AG04449 (cell line): ENCODE measurements at places on chromosomes 1 and 21.
A peak's percentile ranks its signal among the peaks of the same experiment; 100 is the strongest.

DNA sequence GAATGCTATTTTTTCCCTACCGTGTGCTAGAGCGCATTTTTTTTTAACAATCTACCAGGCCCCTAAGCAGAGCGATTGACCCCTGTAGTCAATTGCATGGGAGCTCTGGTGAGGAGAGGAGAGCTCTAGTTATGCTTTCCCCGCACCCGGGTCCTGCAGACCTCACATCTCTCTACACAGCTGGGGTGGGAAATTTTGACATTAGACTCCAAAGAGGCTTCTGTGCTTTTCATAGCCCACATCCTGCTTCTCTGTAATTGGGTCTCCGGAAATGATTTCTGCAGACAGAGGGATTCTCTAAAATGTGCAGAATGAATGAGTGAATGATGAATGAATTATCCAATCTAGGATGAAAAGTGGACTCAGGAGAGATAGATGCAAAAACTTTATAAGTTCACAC lies 41.5 kb upstream of the DUSP10 start:
- DNase-seq, result no peak

- DNase-seq, result no peak
Measured at GRCh38 chr1:182484531-182485257, 34.7 kb downstream of the RGSL1 start.

DNA sequence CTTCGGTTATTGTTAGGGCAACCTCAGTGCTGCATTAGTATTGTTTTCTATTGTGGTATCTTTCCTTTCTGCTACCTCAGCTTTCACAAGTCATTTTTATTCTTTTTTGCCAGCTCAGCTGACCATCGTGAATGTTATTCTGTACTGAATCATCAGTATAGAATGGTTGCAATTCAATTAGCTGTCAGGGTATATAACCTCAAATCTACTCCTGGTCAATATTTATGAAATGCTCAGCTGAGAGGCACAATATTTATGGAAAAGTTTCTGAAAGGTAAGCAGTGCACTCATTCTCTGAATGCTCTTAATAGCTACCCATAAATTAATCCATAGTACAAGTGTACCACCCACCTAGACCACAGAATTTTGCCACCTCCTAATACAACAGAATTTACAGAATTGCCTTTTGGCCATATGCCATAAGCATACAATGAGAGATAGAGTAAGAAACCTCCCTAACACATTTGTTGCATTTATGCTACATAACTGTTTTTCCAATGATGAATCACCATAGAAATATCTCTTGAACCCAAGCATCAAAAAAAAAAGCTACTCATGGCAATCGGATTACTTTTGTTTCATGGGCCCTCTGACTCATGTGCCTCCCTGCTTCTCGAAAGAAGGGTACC lies 732.6 kb upstream of the CHRM3 start:
- peak; percentile 19 for DNase-seq

- DNase-seq, result no peak
Measured at GRCh38 chr1:155831279-155831976, 25.6 kb downstream of the GON4L start.

GRCh38 chr1:18200136-18200717 lies 92.6 kb downstream of the IGSF21 start:
- no peak for DNase-seq

DNA sequence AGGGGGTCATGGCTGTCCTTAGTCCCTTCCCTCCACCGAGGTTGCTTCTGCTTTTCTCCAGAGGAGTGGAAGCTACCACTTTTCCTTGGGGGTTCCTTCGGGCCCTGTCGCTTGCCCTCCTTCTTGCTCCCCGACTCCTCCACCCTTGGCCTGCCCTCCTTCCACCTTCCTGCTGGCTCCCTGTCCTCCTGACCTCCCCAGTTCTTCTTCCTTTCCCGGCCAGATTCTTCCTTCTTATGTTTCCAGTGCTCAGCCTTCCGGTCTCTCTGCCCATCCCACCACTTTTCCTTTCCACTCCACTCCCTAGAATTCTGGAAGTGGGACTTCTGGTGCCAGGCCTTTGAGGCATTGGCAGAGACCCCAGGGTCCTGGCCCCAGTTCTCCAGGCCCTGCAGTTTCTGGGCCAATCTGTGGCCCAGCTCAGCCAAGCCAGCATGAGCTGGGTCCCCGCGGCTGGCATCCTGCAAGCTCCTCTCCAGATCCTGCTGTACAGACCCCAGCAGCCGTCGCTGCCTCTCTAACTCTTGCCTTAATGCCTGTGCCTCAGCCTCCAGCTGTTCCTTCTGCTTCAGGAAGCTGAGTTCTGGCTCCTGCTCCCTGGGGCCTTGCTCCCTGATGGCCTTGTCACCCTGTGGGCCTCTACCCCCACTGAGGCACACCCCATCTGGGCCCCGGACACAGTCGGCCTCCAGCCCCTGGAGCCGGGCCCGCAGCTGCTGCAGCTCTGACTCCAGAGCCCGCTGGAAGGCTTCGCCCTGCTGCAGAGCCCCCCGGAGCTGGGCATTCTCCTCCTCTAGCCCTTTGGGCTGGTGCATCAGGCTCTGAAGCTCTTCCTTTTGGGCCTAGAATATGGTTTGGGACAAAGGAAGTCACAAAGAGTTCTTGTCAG lies 9.7 kb upstream of the PMVK start:
- no peak for DNase-seq

- no peak for DNase-seq
Measured at GRCh38 chr1:63073309-63074306, 248.8 kb upstream of the FOXD3 start.

DNA sequence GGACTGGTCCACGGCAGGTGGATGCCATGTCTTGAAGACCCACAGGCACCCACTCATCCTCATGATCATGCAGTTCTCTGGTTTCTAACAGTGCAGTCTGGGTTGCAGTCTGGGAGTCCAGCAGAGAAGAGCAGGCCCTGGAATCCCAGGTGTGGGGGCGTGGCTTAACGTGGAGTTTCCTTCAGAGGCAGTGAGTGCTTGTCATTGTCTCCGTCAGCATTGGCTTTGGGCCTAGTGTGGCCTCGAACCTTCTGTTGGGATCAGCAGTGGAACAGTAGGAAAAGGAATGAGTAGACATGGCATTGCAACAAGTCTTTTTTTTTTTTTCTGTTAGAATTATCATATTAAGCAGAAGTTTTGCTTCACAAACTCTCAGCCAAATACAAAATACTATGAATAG lies 12.8 kb downstream of the LGALS8 start:
- no peak for DNase-seq

DNA sequence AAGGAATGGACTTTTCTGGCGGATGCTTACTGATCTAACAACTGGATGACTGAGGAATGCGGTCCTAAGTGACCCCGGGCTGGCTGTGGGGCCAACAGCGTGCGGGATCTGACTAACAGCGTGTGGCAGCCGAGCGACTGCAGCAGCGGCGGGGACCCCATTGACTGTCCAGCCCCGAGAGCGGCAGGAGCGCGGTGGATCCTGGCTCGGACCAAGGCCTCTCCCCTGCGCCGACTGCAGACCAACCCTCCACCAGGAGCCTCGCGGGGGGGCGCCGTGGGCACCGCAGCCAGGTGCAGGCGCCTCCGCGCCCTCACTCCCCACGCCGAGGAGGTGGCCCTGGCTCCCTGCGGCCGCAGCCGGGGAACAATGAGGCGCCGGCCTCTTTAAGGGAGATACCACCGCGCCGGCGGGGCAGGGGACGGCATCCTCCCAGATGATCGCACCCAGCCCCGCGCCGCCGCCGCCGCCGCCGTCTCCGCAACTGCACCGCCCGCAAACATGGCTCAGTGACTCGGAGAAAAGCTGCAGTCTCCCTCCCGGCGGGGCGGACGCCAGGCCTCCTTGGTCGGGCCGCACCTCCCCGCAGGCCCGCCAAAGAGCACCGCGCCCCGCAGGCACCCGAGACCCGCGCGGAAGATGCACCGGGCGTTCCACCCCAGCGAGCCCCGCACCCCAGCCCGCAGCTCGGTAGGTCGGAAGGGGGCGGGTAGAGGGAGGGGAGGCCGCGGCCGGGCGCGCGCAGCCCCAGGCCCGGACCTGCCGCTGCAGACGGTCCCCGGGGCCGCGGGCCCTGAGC lies 694 bp upstream of the PDIK1L start:
- no peak for DNase-seq

- DNase-seq, result no peak
Measured at GRCh38 chr1:31289021-31289420, 7.6 kb downstream of the SNRNP40 start.

DNA sequence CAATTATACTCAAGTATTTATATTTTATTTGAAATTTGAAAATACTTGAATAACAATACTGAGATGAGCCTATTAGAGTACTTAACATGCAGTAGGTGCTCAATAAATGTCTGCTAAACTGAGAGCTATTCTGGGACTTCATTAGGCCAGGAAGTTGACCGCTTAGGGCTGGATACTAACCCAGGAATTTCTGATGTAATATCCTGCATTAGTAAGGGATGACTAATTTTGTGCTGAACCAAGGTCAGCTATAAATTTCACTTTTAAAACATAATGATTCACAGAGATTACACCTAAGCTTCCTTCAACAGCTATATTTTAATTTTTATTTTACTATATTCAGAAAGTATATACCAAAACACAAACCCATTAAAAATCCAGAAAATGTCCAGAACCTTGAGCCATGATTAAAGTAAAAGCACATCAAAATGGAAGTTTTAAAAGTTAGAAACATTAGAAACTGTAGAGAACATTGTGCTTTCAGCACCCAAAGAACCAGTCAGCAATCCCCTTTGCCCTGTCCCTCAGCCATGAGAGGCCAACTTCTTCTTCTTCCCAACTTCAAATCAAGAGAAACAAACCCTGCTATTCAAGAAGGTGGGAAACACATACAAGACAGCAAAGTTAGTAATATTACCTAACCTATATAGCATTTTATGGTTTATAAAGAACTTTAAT lies 35.4 kb downstream of the WNT2B start:
- peak; percentile 87 for DNase-seq

DNA sequence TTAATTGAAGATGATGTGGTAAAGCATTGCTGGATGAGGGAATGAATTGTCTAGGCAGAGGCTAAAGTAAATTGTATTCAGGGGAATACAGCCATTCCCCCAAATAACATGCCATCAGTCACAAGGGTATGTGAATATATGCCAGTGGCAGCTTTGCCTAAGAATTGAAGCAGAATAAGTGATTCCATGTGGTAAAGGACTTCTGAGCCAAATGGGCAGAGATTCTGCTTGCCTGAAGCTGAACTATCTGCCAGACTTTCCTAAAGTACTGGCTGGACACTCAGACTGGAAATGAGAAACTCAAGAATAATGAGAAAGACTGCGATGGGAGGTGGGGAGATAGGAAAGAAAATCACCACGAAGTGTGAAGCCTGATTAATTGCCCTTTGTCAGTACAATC lies 2.4 kb downstream of the LIX1L start:
- DNase-seq, result no peak
